ENCODE measurements at places on chromosomes 3 and 15.

DNA sequence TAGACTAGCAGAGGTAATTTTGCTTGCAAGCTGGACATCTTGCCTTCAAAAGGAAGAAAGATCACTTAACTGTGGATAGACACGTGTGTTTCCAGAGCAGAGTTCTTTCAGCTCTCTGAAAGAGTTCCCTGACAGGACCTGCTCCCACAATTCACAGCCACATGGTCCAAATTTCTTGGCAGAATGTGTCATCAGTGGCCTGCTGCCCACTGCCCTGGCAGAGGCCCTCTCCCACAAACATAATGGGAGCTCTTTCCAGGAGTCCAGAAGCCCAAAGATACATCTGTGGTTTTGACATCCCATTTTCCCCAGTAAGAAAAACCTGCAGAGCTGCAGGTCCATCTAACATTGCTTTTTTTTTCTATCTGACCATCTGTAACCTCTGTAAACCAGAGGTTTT, 48.3 kb downstream of the SERPINI1 start:
- no peak for ATAC-seq

GRCh38 chr3:46429671-46430070, 22.6 kb downstream of the CCRL2 start:
- no peak for ATAC-seq

DNA sequence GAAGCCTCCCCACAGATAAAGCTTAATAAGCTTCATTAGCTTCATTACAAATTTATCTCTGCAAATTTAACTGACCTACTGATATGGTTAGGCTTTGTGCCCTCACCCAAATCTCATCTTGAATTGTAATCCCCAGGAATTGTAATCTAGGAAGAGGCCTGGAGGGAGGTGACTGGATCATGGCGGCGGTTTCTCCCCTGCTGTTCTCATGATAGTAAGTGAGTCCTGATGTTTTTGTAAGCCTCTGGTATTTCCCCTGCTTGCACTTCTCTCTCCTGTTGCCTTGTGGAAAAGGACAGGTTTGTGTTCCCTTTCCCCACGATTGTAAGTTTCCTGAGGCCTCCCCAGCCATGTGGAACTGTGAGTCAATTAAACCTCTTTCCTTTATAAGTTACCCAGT, 226.1 kb upstream of the TTC14 start:
- no peak for ATAC-seq

GRCh38 chr3:112365636-112366035, 32.7 kb downstream of the CD200 start:
- ATAC-seq: no peak

GRCh38 chr3:134998855-134999254, 203.8 kb downstream of the EPHB1 start:
- ATAC-seq: no peak

DNA sequence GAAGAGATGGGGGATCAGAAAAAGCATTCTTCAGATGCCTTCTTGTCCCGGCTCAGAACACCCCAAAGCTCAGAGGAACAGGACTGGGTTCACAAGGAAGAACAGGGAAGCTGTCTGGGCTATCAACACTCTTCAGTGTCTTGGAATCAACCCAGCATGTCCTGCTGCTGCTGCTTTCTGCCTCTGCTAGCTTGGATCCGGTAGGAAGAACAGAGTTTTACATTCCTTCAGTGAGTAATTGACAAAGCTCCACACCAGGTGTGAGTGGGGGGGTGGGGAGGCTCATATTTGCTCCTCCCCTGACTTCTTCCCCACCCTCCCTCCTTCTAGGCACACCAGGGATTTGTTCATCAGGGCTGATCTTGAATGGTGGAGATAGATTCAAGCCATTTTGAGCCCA, 13.1 kb upstream of the ETV5 start:
- ATAC-seq: no peak

GRCh38 chr3:135084405-135084804, 289.3 kb downstream of the EPHB1 start:
- peak; percentile 60 for ATAC-seq

GRCh38 chr3:101151286-101151913, 158.2 kb upstream of the ABI3BP start:
- ATAC-seq: no peak

DNA sequence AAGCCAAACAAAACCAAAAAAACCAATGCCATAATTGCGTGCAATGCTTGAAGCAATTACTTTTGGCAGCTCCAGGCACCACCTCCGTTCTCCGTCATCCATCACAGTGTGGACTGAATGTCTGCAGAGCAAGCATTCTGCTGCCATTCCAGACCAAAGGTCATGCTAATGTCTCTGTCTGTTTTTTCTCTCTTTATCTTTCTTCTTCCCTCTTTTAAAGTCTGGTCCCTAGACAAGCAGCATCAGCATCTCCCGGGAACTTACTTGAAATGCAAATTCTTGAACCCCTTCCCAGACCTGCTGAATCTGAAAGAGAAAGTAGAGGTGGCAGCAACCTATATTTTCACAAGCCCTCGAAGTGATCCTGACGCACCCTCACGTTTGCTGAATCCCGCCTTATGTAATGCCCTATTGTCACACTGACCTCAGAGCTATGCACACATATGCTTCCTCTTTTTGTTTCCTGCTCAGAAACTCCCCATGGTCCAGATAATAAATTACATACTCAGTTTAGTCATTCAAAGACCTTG, 297.3 kb upstream of the PROK2 start:
- ATAC-seq: no peak

- ATAC-seq: no peak
Measured at GRCh38 chr3:121165397-121165837, 257.4 kb downstream of the STXBP5L start.

DNA sequence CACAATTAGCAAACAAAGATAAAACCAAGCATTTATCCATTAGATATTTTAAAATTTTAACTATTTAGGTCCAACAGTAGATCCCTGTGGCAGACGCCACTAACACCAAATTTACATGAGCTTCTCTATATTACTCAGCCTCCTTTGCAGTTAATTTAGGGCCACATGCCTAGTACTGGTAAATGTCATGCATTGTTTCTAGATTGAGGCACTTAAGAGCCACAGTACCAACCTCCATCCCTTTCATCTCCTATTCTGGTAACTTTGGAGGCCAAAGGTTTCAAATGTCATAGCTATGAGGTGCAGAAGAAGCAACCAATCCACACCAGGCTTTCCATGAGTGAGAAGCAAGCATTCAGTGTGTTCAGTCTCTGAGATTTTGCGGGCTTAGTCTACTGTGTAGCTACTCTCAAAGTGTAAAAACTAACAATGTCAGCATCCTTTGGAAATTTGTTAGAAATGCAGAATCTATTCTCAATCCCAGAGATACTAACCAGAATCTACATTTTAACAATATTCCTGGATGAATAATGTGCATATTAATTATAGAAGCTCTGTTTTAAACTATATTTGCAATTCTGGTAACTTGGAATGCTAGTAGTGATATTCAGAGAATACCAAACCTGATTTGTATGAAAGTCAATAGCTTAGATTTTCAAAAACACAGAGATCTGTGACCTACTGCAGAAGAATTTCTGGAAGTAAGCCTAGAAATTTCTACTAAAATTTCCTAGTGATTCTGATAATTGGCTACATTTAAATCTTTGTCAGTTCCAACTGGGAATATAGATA, 206.3 kb upstream of the CD96 start:
- peak; percentile 35 for ATAC-seq

DNA sequence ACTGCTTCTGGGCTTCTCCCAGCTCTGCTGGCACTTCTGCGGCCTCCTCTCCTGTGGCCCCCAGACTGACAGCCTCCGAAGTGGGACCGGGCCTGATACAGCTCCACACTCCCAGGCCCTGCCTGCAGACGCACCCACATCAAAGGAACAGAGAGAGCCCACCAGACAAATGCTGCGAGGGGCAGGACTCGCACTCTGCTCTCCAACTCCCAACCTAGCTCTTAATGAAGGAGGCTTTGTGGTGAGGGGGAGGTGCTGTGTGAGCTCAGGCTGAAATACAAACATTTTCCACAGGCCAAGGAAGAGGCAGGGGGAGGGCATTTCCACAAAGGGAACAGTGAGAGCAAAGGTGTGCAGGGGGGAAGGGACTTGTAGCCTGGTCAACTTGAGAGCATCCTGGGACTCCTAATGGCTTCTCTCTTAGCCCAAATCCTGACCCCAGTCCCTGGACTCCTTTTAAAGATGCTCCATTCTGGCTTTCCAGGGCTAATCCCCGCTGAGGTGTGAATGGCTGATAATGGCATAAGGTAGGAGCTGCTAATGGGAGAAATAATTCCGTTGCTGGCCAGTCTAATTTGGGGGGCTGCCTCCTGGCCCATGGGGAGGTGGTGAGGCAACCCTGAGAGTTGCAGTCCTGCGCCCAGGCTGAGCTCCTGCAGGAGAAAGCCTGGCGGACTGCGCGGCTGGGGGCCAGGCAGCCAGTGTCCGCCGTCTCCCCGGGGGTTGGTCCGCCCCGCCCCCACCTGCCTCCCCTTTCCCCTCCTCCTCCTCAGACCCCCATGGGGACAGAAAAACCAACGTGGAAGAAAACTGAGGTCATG, 9.6 kb downstream of the LINGO1 start:
- ATAC-seq: no peak

DNA sequence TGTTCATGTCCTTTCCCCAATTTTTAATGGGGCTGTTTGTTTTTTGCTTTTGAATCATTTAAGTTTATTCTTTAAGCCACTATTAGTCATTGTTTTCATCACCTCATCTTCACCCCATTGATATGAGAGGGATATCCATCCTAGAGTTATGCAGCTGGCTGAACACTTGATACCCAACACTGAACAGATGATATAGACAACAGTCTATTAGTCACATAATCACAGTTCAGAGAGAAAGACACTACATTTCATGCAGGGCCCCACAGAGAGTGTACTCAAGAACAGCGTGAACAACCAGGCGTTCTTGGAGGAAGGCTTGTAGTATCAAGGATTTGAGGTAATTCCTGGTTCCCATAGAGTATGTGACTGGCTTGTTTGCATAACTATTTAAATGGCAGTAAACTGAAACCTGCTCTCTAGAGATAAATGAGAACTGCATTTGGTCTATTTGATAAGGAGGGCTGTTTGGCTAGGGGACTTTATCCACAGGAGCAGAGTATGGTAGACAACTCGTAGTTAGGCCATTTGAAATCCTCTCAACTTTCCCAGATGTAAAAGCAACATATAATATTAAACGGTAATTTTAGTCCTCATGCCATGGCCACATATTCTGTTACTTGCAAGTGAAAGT, 618.7 kb downstream of the SI start:
- no peak for ATAC-seq

- ATAC-seq: no peak
Measured at GRCh38 chr3:48614044-48614443, 4.6 kb upstream of the UQCRC1 start.

GRCh38 chr3:60202052-60202726, 1049.1 kb downstream of the FHIT start:
- ATAC-seq: no peak

- no peak for ATAC-seq
Measured at GRCh38 chr15:48010316-48010715, 110.5 kb upstream of the SLC24A5 start.

- no peak for ATAC-seq
Measured at GRCh38 chr15:71379893-71380292, 264.6 kb downstream of the THSD4 start.

DNA sequence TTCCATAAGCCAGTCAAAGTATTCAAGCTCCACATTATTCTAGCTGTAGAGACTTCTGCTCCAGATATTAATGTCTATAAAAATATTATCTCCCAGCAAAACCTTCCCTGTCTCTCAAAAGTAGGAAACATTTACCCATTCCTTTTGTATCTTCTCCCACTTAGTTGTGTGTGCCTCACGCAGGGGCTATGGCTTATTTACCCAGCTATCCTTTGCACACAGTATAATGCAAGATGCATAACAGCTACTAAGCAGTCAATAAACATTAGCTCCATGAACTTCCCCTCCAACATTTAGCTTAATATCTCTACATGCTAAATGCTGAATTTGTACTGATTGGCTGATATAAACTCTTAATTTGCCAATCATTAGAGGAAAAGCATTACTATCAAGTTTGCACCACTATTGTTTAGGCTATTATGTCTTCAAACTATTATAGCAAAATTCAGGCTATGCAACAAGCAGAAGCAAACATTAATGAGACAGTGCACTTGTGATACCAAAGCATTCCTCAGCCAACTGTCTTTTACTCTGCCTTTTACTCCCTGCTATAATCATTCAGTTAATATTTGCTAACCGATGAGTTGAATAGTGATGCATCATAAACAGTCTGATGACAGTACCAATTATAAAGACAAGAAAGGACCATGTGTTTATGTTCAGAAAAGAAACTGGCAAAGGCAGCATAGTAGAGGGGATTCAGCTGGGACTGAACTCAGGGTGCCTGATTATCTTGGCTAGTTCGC, 81.2 kb downstream of the PLCH1 start:
- no peak for ATAC-seq
